ENCODE measurements at places on chromosomes 11 and 22.
A peak's percentile ranks its signal among the peaks of the same experiment; 100 is the strongest.

GRCh38 chr11:72629266-72629665, 45.0 kb downstream of the PDE2A start:
- no peak for DNase-seq

DNA sequence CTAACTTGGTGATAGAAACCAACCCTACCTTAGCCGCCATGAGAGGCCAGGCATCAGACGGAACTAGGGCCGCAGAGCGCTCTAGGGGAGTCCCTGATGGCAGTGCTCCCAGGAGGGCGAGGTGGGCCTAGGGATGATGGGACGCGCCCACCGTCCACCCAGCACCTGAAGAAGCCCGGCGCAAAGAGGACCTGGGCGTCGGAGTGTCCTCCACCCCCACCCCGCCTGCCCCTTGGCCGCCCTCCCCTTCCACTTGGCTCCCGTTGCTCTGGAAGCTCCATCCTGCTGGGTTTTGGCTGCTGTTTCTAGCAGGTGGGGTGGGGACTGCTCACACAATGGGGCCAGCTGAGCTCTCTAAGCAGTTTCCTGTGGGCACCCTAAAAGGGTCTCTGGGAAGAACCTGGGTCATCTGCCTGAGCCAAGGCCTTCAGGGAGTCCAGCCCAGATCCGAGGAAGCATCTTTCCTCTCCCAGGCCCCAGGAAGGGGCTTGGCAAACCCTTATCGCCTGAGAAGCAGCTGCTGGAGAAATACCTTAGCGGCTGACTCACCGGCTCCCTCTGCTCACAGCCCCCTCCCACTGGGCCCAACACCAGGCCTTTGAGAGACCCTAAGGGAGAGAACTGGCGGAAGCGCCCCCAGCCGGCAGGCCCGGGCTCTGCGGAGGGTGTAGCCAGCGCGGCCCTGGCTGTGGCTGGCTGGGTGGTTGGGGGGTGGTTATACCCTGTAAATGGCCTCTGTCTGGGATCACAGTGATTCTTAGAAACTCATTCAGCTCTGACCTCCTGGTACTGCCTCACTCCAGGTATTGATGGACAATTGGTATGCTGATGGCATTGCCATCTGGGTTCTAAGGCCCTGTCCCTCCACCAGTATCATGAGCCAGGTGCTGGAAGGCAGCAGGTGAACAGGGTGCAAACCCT, 19.3 kb downstream of the CREB3L1 start:
- peak; percentile 42 for DNase-seq

DNA sequence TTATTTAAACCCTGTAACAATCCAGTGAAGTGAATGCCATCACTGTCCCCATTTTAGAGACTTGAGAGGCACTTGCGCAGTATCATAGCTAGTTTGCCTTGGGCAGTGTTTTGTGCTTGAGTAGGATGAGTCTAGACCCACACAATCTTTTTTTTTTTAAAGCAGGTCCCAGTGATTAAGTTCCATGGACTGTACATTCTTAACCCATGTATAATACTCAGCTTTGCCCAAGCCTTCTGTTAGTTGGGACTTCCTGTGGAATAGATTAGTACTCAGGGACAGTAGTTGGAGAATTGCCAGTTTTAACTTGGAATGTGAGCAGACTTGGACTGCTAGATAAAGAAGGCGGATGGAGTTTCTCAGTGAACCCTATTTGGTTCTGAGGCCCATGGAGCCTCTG, 108.6 kb upstream of the RASSF10 start:
- DNase-seq = no peak

GRCh38 chr11:7909585-7910285, 21.3 kb downstream of the OR10A6 start:
- DNase-seq = no peak

- no peak for DNase-seq
These were observed at the start of gene FXYD2 for GRCh38 chr11:117824571-117825537. Gene FXYD2 (minus strand): TSS chr11:117824744. CDS start chr11:117824678, 66 bp downstream.

GRCh38 chr22:27990879-27991278, 71.8 kb upstream of the PITPNB start:
- DNase-seq = no peak

DNA sequence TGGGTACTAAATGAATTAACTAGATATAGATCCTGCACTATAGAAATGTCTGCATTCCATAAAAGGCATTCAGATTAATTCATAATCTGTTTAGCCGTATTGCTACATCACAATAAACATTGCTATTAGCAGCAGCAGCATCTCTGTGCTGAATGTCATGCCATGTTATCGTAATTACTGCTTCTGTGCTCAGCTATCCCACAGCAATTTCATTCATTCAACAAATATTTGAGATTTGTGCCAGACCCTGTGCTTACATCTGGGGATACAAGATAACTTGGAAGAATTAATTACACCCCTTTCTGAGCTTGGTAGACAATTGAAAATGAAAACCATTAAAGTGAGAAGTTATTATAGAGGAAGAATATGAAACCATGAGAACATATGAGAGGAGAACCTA, 185.8 kb upstream of the C11orf87 start:
- no peak for DNase-seq

GRCh38 chr11:76524461-76524860, 79.6 kb downstream of the EMSY start:
- DNase-seq = no peak

GRCh38 chr11:32388365-32388764, 47.0 kb downstream of the WT1 start:
- no peak for DNase-seq

GRCh38 chr11:58938398-58938797, 890 bp upstream of the GLYATL1 start:
- no peak for DNase-seq

GRCh38 chr22:49574881-49575702, 252.6 kb downstream of the BRD1 start:
- DNase-seq = no peak

DNA sequence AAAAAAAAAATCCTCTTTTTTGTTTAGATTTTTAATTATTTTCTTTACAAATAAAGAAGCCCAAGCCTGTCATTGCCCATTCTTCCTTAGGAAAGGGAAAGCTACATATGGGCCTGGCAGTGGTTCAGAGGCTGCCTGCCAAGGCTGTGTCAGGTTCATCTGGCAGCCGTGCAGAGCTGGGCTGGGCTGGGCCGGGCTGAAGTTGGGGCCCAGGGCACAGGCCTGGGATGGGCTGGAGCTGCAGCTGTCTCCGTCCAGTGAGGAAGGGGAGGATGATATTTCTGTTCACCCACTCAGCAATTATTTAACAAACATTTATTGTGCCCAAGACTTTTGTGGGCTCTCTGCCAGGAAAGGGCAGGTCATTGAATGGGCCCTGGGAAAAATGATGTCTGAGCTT, 4.6 kb downstream of the PRR5L start:
- DNase-seq = no peak

DNA sequence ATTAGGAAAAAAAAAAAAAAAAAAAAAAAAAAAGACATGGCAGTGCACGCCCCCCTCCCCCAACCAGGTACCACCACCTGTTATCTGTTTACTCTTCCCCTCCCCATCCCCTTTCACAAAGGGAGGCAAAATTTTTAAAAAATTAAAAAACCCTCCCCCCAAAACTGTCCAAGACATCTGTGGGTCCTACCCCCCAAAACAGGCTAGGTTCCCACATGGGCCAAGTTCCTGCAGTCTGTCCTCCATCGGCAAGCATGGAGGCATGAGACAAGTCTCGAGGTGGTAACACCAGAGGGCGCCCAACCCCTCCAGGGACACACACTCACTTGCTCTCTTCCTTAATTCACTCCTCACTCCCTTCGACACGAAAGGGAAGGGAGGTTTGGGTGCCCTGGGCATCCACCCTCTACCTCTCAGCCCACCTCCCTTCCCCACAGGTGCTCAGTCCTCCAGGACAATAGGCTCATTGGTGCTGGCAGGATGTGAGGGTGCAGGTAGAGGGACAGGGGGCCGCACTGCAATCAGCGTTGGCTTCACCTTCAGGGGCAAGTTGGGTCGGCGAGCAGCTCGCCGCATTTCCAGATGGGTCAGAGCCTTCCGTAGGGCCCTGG, 2.2 kb upstream of the TUT1 start:
- peak; percentile 85 for DNase-seq

DNA sequence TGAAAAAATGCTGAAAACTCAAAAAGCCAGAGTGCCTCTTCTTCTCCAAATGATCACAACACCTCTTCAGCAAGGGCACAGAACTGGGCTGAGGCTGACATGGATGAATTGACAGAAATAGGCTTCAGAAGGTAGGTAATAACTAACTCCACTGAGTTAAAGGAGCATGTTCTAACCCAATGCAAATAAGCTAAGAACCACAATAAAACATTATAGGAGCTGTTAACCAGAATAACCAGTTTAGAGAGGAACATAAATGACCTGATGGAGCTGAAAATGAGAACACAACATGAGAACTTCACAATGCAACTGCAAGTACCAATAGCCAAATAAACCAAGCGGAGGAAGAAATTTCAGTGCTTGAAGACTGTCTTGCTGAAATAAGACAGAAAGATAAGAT, 9.2 kb downstream of the OR56B4 start:
- DNase-seq = no peak

GRCh38 chr11:37557990-37558389, 960.0 kb upstream of the RAG2 start:
- no peak for DNase-seq

DNA sequence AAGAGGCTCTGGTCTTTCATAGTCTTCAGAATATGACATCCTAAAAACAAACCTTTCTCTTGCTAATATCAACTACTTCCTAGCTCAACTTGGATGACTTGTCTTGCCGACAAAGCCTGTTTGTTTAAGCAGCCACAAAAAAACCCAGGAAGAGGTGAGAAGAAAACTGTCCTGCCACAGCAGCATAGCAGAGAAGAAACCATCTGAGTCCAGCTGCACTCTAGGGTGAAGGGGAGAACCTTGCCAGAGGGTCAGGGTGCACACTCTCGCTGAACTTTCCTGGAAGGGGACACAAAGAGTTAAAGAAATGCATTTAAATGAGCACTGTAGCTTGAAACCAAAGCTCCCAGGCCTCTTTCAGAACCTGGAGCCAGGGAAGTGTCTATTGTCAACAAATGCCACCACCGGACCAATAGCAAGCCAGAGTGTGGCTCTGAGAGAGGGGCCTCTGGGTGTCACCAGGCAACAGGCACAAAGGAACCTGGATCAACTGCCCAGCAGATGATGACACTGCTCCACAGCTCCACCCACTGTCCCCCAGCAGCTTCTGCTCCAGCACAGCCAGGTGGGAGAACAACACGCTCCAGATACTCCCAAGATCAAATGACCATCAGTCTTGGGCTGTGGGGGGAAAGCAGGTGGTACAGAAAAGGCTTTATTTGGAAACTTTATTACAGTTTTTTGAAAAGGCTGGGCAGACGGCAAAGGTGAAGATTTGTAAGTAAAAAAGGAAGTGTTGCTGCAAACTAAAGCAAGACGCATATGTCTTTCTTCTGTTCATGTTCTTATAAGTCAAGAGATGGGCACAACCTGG, 105.7 kb downstream of the RASSF10 start:
- DNase-seq = no peak

DNA sequence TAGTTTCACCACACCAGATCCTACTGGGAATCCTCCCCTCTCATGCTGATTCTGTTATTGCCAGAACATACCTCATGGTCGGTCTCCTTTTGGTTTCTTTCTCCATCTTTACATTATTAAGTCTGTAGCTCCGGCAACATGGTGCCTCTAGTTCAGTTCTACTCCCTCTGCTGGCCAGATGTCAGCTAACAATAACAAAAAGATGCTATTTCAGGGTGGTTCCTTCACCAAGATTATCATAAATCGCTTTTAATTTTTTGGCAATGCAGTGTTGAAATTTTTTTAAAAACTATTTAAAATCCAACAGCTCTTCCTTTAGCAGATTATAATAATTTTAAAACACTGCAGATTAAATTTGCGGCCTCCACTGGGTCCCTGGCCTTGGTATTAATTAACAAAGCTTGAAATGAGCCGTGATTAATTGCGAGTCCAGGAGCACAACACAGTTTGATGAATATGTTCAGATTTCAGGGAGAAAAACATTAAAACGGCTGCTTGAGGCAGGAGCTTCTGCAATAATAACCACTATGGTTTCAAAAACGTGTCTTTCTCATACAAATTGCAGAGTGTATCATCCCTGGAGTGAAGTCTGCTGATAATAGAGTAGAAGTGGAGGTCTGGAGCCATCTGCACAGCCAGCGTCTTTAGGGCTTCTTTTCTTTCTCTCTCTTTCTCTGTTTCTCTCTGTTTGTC, 492.9 kb upstream of the KIRREL3 start:
- DNase-seq = no peak

DNA sequence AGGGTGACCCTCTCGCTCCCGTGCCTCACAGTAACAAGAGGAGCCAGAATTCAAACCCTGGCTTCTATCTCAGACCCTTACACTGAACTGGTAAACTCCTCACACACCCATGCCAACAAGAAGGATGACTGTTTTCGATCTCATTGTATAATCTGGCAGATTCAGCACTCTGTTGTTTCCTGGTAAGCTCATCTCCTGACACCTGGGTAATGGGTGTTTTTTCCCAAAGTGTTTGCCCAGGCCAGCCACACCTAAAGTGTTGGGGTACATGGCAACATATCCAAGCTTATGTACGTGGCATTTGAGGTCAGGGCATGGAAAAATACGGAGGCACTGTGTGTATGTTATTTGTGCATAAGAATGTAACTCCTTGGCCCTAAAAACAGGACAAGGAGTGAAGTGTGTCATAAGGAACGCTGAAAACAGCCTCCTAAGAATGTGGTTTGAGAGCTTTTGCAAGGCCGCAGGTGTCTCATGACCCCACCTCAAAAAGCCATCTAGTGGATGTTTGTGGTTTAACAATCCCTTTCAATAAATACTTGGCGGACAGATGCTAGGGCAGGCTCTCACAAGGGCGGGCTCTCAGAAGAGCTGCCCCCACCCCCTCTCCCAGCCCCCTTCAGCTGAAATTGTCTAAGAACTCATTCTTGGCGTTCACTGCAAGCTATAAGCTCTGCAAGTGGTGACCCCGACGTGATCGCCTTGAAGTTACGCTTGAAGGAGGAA, at the start of gene MS4A15:
TSS of gene MS4A15 (plus strand) at position 561 of the 726 bp plus-strand sequence. CDS start 6,867 bp downstream, outside the sequence.
- no peak for DNase-seq

DNA sequence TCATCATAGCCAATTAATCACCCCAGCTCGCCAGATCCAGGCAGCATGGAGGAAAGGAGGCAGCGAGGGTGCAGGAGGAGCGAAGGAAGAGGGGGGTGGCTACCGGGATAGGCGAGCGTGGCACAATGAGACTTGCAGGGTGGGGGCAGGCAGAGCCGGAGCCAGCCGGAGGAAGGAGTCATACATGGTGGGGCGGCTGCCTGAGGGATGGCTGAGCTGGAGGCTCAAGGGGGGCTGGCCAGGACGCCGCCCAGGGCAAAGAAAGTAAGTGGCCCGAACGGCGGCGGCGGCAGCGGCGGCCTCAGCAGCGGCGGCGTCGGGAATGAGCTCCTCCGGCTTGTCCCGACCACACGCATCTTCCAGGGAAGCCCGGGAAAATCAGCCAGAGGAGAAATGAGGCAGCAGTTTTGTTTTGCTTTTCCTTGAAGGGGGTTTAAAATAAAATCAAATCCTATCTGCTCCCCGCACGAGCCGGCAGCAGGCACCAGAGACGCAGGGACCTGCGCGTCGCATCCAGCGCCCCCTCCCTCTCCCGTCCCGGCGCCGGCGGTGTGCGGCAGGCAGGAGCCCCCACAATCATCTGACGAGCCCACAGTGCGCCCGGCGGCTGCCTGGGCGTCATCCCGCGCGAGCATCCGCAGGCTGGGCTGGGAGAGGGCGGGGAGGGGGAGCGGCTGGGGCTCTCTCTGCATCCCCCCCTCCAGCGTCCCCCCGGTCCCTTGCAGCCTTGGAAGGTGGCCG, 263.6 kb downstream of the CTTN start:
- no peak for DNase-seq

Measured in hematopoietic multipotent progenitor cell treated with erythropoietin and hydrocortisone succinate and interleukin-3 and kit ligand, for 15 days (in vitro differentiated cells).